ENCODE measurements at places on chromosomes 5 and 9.

GRCh38 chr9:114290561-114290986 is 32.3 kb upstream of the ORM1 start:
- no peak for DNase-seq

DNA sequence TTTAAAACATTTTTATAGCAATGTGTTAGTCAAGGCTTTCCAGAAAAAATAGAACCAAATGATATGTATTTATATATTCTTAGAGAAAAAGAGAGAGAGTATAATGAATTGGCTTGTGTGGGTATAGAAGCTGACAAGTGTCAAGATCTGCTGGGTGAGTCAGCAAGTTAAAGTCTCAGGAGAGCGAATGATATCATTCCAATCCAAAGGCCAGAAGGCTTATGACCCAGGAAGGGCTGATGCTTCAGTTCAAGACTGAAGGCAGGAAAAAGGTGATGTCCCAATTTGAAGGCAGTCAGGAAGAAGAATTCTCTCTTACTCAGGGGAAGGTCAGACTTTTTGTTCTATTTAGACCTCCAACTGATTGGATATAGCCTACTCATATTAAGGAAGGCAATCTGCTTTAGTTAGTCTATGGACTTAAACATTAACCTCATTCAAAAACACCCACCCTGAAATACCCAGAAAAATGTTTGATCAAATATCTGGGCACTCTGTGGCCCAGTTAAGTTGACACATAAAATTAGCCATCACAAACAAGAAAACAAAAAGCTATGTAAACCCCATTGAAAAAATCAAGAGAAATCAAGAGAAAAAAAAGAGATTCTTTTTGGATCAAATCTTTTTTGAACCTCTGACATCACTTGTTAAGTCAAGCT is 189.6 kb downstream of the PIK3R1 start:
- no peak for DNase-seq

GRCh38 chr5:35963381-35963843 is 25.0 kb upstream of the CAPSL start:
- no peak for DNase-seq

- DNase-seq = no peak
Measured at GRCh38 chr5:32297181-32298058, 15.3 kb downstream of the MTMR12 start.

DNA sequence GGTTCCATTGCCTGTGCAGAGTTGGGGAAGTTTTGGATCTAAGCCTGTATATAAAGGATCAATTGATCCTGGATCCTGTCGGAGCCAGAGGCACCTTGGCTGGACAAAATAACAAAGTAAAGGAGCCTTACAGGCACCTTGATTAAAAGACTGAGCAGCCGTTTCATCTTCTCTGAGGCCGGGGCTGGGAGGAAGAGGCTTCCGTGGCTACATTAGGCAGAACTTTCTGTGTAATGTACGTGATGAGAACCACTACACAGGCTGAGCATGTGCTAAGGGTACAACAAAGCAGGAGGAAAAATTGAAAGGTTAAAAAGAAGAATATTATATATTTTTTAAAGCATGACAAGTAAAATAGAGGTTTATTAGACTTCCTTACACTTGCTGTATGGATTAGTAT is 37.0 kb downstream of the IL31RA start:
- DNase-seq = no peak

DNA sequence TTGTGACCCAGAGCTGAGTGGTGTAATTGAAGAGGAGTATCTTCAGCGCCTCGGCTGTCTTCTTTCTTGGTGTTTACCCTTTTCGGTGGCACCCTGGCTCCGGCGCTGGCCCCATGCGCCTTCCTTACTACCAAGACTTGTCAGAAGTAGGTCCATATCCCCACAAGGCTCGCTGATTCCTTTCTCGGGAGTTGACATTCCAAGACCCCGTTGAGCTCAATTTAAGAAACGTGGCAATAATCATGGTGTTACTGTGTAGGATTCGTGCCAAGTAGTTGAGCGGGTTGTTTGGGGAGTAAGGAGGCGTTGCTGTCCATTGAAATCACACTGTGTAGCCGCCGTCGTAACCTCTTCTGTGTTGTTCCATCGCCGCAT is 795 bp downstream of the NDUFAF2 start:
- DNase-seq = peak; percentile 30

- DNase-seq = peak; percentile 35
Measured at GRCh38 chr5:151448038-151448985, 909 bp downstream of the SLC36A1 start.

DNA sequence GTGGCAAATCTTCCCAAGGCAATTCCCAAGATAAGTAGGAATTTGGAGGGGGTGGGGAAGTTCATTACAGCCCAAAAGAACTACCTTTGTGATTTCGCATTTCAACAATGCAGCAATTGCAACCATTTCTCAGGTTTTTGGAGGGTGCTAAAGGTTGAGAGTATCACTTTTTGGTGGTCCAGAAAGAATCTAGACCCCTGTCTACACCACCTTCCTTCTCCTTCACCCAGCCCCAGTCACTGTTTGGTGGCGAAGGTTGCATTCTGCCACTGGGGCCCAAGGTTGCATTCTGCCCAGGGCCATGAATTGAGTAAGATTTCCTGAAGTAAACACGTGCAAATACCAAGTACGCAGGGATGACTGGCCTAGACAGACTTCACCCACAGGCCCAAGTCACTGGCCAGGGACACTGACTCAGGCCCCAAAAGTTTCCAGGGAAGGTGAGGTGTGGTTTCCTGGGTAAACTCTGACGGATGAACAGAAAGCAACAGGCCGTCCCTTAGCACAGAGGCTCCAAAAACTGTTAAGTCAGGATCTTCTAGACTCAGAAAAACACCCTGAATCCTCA is 5.7 kb downstream of the PDE6A start:
- DNase-seq = no peak

All from Ammon's horn (tissue), 1 donor.